ENCODE measurements at places on chromosomes 13 and 19.

DNA sequence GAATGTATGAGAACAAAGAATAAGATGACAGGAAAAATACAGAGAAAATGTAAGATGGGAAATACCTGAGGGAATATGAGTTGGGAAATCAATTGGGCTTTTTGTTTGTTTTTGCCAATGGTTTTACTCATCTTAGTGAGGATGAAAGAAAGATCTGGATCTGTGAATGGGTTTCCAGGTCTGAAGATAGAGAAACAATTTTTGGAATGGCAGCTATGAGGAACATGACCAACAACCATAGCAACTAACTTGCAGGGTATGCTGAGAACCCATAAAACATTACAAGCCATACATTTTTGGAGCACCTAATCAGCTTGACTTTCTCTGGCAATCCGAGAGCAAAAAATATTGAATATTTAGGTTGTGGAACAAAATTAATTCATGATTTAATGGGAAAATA, 290.0 kb downstream of the KCTD12 start:
- no peak for DNase-seq

DNA sequence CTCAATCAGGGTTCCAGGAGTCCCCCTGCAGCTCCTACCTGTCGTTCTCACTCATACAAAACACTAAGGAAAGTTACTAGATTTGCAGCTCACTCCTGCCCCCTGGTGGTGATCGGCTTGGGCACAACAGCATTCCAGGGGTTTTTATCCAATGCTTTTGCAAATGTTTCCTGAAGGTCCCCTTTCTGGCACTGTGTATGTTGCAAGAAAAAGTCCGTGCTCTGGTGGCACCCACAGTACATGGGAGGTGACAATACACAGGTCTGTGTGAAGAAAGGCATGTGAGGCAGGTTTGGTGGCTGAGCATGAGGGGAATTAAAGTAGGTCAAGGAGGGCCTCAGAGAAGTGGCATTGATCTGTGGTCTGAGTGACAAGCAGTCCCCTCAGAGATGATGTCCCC, 8.6 kb upstream of the TYK2 start:
- peak; percentile 63 for DNase-seq

GRCh38 chr19:14094854-14095253, 4.3 kb upstream of the SAMD1 start:
- DNase-seq = no peak

DNA sequence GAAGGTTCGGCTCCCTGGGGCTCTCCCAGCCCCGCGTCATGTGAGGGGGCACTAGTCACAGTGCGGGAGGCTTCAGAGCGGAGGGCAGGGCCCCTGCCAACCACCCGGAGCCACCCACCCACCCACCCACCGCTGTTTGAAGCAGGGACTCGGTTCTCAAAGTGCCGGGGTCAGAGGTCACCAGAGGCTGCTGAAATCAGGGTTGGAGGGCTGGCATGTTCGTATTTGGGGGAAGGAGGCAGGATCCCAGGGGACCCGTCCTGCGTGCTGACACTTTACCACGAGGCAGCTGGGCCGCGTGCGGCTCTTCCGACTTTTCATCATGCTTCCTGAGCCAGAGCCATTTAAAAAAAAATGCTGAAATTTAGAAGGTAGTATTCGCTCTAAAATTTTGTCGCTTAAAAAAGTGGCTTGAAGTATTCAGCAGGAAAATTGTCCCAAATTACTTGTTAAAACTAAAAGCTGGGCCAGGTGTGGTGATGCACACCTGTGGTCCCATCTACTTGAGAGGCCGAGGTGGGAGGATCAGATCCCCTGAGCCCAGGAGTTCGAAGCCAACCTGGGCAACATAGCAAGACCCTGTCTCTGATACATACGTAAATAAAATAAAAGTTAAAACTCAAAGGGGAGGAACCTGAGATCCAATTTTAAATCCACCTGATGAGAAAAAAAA, 21.2 kb downstream of the ATP11A start:
- no peak for DNase-seq

- DNase-seq = no peak
These were observed 85.7 kb downstream of the ZAR1L start for GRCh38 chr13:32229443-32229842.

DNA sequence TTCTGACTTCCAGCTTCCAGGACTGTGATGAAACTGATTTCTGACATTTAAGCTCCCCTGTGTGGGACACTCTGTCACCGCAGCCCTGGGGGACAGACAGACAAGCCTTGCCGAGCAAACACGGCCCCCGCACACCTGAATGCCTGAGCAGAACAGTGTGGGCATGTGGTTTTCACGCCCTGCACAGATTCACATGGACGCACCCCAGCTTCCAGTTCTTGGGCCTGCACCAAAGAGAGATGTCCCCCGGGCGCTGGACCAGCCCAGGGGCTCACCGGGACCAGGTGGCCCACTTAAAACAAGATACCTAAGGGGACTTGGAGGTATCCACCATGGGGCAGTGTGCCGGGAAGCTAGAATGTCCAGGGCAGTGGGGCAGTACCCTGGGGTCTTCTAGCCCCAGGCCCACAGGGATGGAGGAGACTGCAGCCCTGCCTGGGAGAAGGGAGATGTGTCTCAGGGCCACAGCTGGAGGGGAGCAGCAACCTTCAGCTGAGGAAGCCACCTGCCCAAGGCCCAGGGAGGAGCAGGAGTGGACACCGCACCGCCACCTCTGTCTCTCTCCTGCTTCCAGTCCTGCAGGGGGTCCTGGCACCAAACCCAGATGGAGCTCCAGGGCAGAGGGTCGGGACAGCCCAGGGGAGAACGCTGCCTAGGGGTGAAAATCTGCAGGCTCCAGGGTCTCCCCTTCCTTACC, 50.5 kb downstream of the SOX1 start:
- no peak for DNase-seq

- DNase-seq = no peak
These were observed 34.9 kb upstream of the UQCRFS1 start for GRCh38 chr19:29247872-29248271.

- no peak for DNase-seq
These were observed 18.2 kb downstream of the CARS2 start for GRCh38 chr13:110687736-110688135.

GRCh38 chr19:2014731-2015607, 545 bp downstream of the BTBD2 start:
- no peak for DNase-seq

GRCh38 chr19:7699417-7700401, 2.2 kb downstream of the FCER2 start:
- DNase-seq = no peak

- DNase-seq = no peak
These were observed 20.6 kb downstream of the NECTIN2 start for GRCh38 chr19:44866664-44867063.

DNA sequence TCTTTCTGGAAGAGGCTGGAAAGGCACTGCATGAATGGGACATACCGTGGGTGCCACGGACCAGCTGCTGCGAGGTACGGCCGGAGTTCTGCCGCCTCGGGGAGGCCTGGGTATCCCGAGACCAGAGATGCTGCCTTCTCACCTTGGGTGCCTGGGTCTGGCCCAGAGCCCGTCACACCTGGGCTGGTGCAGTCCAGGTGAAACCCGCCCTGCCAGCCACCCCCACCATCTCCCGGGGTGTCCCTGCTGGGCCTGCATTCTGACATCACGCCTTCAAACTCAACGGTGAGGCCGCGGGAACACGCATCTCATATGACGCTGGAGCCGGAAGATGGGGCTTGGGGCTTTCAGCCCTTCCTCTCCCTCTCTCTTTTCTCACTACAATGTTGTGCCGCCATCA, 98.0 kb downstream of the GADD45B start:
- no peak for DNase-seq

DNA sequence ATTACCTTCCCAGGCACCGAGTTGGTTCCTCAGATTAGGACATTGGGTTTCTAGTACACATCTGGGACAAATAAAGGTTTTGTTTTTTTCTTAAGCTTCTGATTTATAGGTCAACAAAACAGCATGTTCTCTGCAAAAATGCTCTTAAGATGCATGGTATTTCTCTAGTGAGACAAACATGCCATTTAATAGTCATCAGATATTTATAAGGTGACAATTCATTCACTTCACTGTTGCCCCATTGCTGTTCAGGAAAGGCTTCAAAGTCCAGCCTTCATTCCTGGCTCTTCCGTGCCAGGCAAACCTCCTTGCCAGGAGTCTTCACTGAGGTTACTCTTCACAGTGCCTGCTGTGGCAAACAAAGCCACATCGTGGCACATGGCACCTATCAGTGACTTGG, 156.3 kb upstream of the FNDC3A start:
- no peak for DNase-seq

DNA sequence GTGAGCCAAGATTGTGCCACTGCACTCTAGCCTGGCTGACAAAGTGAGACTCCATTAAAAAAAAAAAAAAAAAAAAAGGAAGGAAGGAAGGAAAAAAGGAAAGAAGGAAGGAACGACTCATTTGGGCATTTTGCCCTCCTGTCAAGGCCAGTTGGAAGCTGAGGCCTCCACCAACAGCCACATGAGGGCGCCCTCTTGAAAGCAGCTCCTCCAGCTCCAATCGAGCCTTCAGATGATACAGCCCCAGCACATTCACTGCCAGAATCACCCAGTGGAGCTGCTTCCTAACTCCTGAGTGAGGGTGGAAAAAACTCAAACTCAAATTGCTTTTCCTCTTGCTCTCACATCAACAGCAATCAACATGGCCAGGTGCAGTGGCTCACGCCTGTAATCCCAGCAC, 40.9 kb downstream of the GNG7 start:
- no peak for DNase-seq
